Stimulated activated CD8-positive, alpha-beta memory T cell treated with anti-CD3 and anti-CD28 coated beads, Interleukin-15, amount 100 ng/mL, for 4 hours (primary cell): ENCODE measurements at places on chromosomes 2 and 18.

GRCh38 chr2:240429341-240429871 is 6.1 kb upstream of the GPC1 start:
- DNase-seq: no peak

GRCh38 chr2:42969231-42970150 is 177.1 kb upstream of the HAAO start:
- no peak for DNase-seq

GRCh38 chr18:7456376-7456775 is 110.7 kb upstream of the PTPRM start:
- DNase-seq: no peak

DNA sequence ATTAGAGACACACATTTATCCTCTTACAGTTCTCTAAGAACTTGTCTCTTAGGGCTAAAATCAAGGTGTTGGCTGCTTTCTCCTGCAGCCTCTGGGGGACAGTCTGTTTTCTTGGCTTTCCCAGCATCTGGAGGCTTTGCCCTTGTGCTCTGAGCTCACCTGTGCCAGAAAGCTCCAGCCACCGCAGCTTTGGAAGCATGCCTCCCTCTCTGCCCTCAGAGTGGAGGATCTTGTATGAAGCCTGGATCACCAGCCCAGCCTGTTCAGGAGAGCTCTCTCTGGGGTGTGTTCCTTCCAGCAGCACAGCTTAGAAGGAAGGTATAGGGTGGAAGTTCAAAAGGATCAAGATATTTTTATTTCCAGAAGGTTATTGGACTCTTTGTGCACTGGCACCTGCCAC is 53.1 kb upstream of the TPO start:
- no peak for DNase-seq

- no peak for DNase-seq
These were observed 119.5 kb upstream of the TLK1 start for GRCh38 chr2:171279983-171280790.

GRCh38 chr2:24919506-24920097 is 435 bp downstream of the ADCY3 start:
- DNase-seq: no peak

DNA sequence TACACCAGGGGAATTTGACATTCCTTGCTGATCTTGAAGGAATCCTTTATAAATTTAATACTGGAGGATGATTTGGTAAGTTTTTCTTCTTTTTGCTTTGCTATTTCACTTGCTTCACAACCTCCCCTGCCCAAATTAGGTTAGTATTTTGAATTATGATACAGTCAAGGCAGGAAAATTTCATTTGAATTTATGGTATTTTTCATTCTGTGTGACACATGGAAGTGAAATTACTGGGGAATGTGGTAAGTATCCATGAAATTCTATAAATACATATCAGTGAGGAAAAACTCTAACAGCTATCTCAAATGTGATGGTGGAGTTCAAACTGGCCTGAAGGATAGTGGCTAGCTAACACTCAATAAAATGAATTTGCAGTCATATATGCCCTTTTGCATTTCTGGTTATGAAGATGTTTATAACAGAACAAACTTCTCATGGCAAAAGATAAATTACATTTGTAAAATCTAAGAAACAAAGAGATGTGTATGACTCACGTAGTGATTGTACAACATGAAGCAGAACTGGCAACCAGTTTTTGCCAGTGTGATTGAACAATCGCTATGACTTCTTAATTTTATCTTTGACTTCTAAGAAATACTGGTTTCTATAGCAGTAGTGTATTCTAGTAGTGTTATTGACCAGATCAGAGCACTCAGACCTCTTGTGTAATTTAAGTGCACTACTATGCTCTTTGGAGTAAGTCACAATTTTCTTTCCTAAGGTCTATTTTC is 152.6 kb downstream of the IKZF2 start:
- DNase-seq: no peak

DNA sequence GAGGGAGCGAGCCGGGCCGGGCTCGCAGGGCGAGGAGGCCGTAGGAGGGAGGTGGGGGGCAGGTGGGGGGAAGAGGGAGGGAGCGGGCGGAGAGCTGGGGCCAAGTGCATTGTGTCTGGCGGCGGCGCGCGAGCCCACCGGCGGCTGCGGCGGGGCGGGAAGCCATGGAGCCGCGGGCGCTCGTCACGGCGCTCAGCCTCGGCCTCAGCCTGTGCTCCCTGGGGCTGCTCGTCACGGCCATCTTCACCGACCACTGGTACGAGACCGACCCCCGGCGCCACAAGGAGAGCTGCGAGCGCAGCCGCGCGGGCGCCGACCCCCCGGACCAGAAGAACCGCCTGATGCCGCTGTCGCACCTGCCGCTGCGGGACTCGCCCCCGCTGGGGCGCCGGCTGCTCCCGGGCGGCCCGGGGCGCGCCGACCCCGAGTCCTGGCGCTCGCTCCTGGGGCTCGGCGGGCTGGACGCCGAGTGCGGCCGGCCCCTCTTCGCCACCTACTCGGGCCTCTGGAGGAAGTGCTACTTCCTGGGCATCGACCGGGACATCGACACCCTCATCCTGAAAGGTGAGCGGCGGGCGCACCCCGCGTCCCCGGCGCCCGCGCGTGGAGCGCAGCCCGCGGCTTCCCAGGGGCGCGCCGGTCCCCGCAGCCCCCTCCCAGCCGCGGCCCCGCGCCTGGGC is at the start of gene TMEM178A:
TMEM178A (plus strand) TSS at position 107 of the 680 bp plus-strand sequence; CDS start at position 165, 58 bp downstream.
- DNase-seq: no peak

DNA sequence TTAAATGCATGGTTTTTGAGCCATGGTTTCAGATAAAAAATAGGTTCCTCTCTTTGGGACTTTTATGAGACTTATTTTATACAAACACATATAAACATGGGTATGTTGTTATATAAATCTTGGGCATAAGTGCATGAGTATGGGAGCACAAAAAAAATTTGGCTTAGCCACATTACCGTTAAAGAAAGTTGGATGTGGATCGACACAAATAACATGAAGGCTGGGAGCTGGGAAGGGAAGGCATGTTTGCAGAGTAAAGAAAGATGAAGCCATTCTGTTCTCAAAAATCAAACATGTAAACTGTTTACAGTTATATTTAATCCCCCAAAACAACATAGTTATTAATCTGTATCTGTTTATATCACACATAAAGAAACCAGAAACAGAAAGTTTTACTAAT is 313.8 kb downstream of the NRXN1 start:
- DNase-seq: no peak

DNA sequence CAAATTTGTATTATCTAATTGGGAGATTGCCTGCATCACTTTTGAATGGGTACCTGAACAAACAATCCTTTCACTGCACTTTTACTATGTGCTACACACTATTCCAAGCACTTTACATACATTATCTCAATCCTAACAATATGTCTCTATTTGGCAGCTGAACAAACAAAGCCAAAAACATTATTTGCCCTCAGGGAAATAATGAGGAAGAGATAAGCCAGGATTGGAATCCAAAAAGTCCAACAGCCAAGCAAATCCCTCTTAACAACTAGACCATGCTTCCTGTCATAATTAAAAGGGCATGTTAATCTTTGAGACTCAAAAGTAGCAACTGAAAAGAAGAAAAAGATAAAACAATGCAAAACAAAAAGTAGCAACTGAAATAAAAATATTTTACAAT is 32.1 kb downstream of the RPRD1A start:
- DNase-seq: no peak
